ENCODE measurements at places on chromosomes 3 and 15. TPM values are rescaled to one million over a fixed set of nuclear protein-coding genes. Genes with fewer than 3 reads are reported as not detected.

GRCh38 chr15:49847423-49848281 lies 226.8 kb downstream of the DTWD1 start:
- H3K4me3 ChIP-seq, result no peak overlapping the region
- no peaks in the 10 kb centered on the region for H3K27me3 ChIP-seq
- no peaks in the 10 kb centered on the region for H3K4me1 ChIP-seq
- no peak for DNase-seq
- no peaks in the 10 kb centered on the region for H3K36me3 ChIP-seq

DNA sequence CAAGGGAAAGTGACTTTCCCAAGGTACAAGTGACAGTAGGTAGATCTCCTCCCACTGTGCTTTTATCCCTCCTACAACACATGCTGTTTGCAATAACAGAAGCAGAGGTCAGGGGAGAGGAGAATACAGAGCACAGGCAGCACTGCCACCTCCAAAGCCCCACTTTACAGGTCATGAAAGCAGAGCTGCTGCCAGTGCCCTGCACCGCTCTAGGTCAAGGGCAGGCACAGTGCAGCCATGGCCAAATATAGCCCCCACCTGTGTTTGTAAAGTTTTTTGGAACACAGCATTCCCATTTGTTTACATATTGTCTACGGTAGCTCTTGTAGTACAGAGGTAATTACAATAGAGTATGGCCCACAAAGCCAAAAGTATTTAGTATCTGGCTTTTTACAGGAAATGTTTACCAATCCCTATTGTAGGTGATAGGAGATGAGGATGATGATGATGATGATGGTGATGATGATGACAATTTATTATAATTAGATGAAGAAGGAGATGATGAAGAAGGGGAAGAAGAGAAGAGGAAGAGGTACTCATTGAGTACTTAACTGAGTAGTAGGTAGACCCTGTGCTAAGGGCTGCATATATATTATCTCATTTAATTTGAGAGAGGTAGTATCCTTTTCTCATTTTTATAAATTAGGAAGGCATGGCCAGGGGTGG lies 20.4 kb downstream of the HDC start:
- no peak overlapping the region for H3K27ac ChIP-seq
- H3K36me3 ChIP-seq, result no peaks in the 10 kb centered on the region
- DNase-seq, result no peak
- no peak overlapping the region for H3K4me3 ChIP-seq
- H3K27me3 ChIP-seq, result no peaks in the 10 kb centered on the region

DNA sequence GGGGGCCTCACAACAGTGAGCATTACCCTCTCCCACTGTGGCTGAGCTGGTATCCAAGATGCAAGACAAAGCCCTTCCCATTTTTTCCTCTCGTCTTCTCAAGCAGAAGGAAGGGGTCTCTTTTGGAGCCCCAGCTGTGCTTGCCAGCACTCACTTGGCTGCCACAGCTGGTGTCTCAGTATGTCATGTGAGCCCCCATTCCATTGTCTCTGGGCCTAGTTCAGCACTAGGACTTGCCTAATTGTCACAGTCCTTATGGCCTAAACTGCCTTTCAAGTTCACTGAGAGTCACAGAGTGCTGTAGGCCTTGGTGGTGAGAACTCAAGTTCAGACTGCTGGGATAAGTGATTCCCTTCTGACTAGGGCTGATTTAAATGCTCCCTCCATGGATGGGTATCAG lies 89.8 kb downstream of the ARHGEF26 start:
- H3K36me3 ChIP-seq, result peaks cover 21% of the 10 kb centered on the region
- H3K4me1 ChIP-seq, result no peaks in the 10 kb centered on the region
- DNase-seq, result no peak
- H3K27me3 ChIP-seq, result no peaks in the 10 kb centered on the region
- H3K27ac ChIP-seq, result no peak overlapping the region

- no peak overlapping the region for H3K27ac ChIP-seq
- H3K4me3 ChIP-seq, result no peak overlapping the region
- no peaks in the 10 kb centered on the region for H3K4me1 ChIP-seq
- no peaks in the 10 kb centered on the region for H3K27me3 ChIP-seq
- DNase-seq, result no peak
These were observed 313.5 kb downstream of the PYDC2 start for GRCh38 chr3:191774485-191774884.

GRCh38 chr15:50049871-50050270 lies 69.2 kb downstream of the ATP8B4 start:
- no peak overlapping the region for H3K4me3 ChIP-seq
- no peaks in the 10 kb centered on the region for H3K36me3 ChIP-seq
- no peaks in the 10 kb centered on the region for H3K4me1 ChIP-seq
- H3K27ac ChIP-seq, result no peak overlapping the region
- DNase-seq, result no peak

DNA sequence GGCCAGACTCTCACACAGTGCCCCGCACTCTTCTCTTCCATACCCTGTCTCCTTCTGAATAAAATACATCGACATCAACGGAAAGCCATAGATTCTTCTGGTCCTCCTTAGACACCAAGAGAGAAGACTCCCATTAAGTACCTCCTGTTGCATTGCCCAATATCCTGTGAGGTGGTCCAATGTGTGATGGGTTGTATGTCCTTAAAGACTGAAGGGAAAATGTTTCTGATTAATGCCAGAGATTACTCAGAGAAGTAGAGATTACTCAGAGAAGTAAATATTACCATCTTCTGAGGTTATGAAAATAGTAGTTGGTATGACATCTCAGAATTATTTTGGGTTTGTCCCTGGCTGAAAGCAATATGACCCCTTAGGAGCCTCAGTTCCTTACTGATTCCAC lies 60.8 kb upstream of the GALNT15 start:
- no peaks in the 10 kb centered on the region for H3K27me3 ChIP-seq
- H3K36me3 ChIP-seq, result no peaks in the 10 kb centered on the region
- no peak overlapping the region for H3K4me3 ChIP-seq
- DNase-seq, result no peak

The SLC4A7 gene
- total RNA-seq, result 91.0 TPM

- no peaks in the 10 kb centered on the region for H3K36me3 ChIP-seq
- H3K4me3 ChIP-seq, result no peak overlapping the region
- no peak overlapping the region for H3K27ac ChIP-seq
- H3K4me1 ChIP-seq, result no peaks in the 10 kb centered on the region
These were observed 60.2 kb upstream of the TSEN2 start for GRCh38 chr3:12423918-12424630.

The TP63 gene
- 0.28 TPM for total RNA-seq

DNA sequence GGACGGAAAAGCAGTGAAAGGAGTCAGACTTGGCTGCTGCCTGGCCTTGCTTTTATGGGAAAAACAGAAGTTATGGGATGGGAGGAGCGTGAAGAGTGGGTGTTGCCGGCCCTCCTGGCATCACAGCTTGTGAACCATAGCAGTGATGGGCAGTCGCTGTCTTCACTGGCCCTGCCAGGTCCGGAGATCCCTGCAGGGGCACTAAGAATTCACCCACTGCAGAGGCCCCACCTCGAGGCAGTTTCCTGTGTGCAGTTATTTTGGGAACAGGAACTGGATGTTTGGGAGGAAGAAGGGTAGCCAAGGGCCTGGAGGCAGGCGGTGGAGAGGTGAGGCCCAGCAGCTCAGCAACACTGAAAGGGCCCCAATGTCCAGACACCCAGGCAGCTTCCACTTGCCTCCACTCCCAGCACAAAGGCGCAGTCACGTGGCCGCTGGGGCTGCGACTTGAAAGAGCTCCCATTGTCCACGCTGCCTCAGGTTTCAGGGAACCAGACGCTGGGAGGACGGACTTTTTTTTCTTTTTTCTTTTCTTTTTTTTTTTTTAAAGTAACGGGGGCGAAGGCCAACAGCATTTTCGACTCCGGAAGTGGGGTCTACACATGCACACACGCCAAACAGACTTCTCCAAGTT lies 255.6 kb downstream of the ZNF621 start:
- H3K4me1 ChIP-seq, result peaks cover 20% of the 10 kb centered on the region
- H3K4me3 ChIP-seq, result peak overlapping the region; percentile 31
- DNase-seq, result peak; percentile 92

- no peak for DNase-seq
- no peaks in the 10 kb centered on the region for H3K4me1 ChIP-seq
- no peak overlapping the region for H3K4me3 ChIP-seq
- H3K27me3 ChIP-seq, result no peaks in the 10 kb centered on the region
- H3K27ac ChIP-seq, result no peak overlapping the region
These were observed 12.1 kb upstream of the PEX5L start for GRCh38 chr3:180048840-180049239.

- no peak overlapping the region for H3K27ac ChIP-seq
- H3K4me1 ChIP-seq, result no peaks in the 10 kb centered on the region
- no peak for DNase-seq
- no peaks in the 10 kb centered on the region for H3K36me3 ChIP-seq
- no peaks in the 10 kb centered on the region for H3K27me3 ChIP-seq
- no peak overlapping the region for H3K4me3 ChIP-seq
These were observed 23.4 kb upstream of the SEC13 start for GRCh38 chr3:10344147-10344943.

- no peaks in the 10 kb centered on the region for H3K36me3 ChIP-seq
- H3K27ac ChIP-seq, result no peak overlapping the region
- no peaks in the 10 kb centered on the region for H3K4me1 ChIP-seq
- DNase-seq, result no peak
- no peaks in the 10 kb centered on the region for H3K27me3 ChIP-seq
These were observed 295.7 kb downstream of the SOX2 start for GRCh38 chr3:182007441-182007840.

DNA sequence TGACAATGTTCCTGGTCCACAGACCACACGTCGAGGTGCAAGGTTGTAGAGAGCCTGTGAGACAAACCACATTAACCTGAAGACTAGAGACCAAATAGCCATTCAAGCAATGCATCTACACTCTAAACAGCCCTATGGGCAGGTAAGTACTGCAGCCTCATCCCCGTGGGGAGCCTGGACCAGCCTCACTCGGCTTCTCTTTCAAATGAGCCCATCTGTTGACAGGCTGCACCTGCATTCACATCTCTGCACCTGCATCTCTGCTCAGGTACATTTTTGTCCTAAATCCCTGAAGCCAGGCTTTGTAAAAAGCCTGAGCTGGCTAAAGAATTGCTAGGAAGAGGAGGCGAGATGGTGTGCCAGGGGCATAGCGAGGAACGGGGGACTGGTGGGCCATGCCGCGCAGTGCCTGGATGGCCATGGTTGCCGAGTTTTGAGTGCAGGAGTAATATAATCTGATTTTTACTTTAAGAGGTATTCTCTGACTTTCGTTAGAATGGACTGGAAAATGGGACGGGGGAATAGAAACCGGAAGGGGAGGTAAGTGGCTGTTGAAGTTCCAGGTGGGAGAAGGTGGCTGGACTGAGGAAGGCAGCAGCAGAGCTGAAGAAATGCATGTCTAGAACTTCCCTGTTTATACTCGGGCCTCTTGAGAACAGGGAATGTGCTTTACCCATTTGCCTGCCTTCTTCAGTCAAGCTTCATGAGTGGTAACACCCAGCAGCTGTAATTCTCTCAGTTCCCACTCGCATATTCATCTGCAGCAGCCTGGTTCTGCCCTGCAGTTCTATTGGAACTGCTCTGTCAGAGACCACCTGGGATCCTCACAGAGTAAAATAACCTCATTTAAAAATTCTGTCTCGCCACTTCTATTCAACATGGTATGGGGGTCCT lies 226.4 kb downstream of the OPA1 start:
- H3K27me3 ChIP-seq, result no peaks in the 10 kb centered on the region
- no peaks in the 10 kb centered on the region for H3K36me3 ChIP-seq
- DNase-seq, result no peak
- no peak overlapping the region for H3K27ac ChIP-seq
- H3K4me1 ChIP-seq, result no peaks in the 10 kb centered on the region
- no peak overlapping the region for H3K4me3 ChIP-seq

The CKMT1B gene
- not detected for total RNA-seq

DNA sequence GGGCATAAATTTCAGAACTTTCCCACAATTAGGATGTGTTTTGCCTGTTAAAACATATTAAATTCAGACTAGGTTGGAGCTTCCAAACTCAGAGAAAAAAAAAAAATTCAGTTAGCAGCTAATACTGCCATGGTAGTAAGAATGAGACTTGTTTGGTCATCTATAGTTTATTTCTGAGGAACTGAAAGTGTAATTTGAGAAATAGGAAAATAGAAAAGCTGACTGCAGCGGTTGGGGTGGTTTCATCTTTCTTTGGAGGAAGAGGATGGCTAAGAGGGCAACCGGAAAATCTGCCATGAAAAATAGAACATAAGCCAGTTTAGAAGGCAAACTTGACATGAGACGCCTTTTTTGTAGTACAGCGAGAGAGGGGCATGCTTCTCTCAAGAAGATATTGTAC lies 371.2 kb upstream of the ROBO2 start:
- no peaks in the 10 kb centered on the region for H3K36me3 ChIP-seq
- no peak overlapping the region for H3K4me3 ChIP-seq
- no peaks in the 10 kb centered on the region for H3K4me1 ChIP-seq
- DNase-seq, result no peak
- no peaks in the 10 kb centered on the region for H3K27me3 ChIP-seq

DNA sequence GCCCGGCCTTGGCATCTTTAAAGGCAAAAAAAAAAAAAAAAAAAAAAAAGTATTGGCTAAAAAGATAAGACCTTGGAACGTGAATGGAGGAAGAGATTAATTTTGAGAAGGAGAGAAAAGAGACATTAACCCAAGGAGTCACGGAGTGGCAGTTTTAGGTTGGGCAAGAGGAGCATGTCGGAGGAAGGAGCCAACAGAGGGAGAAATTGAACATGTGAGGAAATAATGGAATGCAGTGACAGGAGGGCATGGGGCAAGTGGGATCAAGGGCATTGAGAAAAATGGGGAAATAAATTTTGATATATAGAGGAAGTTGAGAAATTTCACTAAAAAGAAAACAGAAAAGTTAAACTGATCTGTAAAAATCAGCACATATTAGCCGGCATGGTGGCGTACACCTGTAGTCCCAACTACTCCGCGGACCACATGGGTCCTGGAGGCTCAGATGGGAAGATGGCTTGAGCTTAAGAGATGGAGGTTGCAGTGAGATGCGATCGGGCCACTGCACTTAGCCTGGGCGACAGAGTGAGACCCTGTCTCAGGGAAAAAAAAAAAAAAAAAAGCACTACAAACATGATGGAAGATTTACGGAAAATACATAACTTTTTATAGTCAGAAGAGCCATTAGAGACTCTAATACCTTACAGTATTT lies 1.2 kb downstream of the HAUS2 start:
- no peaks in the 10 kb centered on the region for H3K4me1 ChIP-seq
- DNase-seq, result no peak
- H3K27me3 ChIP-seq, result no peaks in the 10 kb centered on the region
- H3K27ac ChIP-seq, result peak overlapping the region; percentile 89
- peak overlapping the region; percentile 77 for H3K4me3 ChIP-seq

- no peak overlapping the region for H3K4me3 ChIP-seq
- DNase-seq, result no peak
- no peaks in the 10 kb centered on the region for H3K27me3 ChIP-seq
- no peaks in the 10 kb centered on the region for H3K36me3 ChIP-seq
- no peak overlapping the region for H3K27ac ChIP-seq
These were observed 89.4 kb downstream of the NR1D2 start for GRCh38 chr3:24034464-24034863.

GRCh38 chr15:82043796-82044372 lies 1.9 kb downstream of the MEX3B start:
- H3K27ac ChIP-seq, result peak overlapping the region; percentile 98
- H3K27me3 ChIP-seq, result no peaks in the 10 kb centered on the region
- H3K4me3 ChIP-seq, result peak overlapping the region; percentile 96
